ENCODE measurements at places on chromosomes 7 and 10. TPM values are rescaled to one million over a fixed set of nuclear protein-coding genes. Genes with fewer than 3 reads are reported as not detected.
A peak's percentile ranks its signal among the peaks of the same experiment; 100 is the strongest.

GRCh38 chr10:20809631-20810030 is 87.5 kb downstream of the NEBL start:
- DNase-seq, result no peak

GRCh38 chr10:112738606-112739591 is 211.1 kb upstream of the TCF7L2 start:
- DNase-seq, result no peak

- DNase-seq, result no peak
Observed at GRCh38 chr7:73817121-73817520, 13.7 kb upstream of the CLDN4 start.

DNA sequence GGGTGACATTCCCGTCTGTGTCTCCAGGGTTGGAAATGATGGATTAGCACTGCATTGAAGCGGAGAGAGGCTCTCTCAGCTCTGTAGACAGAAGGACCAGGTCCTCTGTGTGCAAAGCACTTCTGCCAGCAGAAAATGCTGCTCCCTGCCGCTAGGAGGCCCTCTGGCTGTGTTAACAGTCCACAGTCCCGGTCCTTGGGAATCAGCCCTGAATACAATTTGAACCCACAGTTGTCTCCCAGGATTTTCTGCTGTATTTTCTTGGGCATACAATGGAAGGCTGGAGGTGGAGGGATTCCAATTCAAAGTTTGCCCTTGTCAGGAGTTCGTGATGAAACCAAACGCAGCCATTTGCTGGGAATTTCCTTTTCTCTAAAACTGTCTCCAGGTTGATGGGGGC is 205.2 kb downstream of the GLRX3 start:
- no peak for DNase-seq

DNA sequence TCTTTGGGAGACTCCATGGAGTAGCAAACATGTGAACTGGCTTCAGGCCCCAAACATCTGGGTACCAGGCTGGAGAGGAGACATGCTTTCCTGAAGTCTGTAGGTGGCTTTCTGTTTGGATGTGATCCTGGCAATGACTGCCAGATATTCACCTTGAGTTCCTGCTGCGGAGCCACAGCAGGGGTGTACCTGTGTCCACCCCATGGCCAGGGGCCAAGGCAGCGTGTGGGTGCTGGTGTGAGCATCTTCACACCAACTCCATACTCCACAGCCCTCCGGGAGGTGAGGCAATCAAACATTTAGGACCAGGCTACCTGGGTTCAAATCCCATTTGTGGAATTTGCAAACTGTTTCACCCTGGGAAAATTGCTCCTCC is 113.0 kb downstream of the ADCY1 start:
- DNase-seq, result no peak

GRCh38 chr10:88080213-88080612 is 216.8 kb downstream of the PTEN start:
- DNase-seq, result peak; percentile 92

- DNase-seq, result no peak
Observed at GRCh38 chr7:39017369-39017915, 39.7 kb downstream of the POU6F2 start.

GRCh38 chr7:116540743-116541142 is 15.9 kb downstream of the CAV1 start:
- no peak for DNase-seq

GRCh38 chr10:114278884-114279191 is 39.8 kb downstream of the VWA2 start:
- DNase-seq, result no peak

DNA sequence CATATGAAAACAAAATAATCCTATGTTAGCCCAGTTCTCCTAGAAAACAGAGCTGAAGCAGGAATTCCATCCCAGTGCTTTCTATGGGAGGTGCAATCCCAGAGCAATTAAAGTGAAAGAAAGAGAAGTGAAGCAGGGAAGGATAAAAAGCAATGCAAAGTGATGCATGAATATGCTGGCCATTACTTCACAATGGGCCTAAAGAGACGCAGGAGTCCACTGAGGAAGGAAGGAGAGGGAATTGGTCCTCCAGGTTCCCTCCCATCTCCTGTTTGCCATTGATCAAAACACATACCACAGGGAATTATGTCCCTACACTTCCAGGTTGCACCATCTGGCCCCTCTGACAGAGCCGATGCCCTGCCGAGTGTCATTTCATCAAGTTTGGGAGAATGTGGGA is 392.2 kb upstream of the NFE2L3 start:
- DNase-seq, result no peak

DNA sequence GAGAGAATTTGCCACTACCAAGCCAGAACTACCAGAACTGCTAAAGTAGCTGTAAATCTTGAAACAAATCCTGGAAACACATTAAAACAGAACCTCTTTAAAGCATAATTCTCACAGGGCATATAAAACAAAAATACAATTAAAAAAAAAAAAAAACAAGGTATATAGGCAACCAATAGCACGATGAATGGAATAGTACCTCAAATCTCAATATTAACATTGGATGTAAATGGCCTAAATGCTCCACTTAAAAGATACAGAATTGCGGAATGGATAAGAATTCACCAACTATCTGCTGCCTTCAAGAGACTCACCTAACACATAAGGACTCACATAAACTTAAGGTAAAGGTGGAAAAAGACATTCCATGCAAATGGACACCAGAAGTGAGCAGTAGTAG is 17.2 kb downstream of the LMBR1 start:
- DNase-seq, result no peak

DNA sequence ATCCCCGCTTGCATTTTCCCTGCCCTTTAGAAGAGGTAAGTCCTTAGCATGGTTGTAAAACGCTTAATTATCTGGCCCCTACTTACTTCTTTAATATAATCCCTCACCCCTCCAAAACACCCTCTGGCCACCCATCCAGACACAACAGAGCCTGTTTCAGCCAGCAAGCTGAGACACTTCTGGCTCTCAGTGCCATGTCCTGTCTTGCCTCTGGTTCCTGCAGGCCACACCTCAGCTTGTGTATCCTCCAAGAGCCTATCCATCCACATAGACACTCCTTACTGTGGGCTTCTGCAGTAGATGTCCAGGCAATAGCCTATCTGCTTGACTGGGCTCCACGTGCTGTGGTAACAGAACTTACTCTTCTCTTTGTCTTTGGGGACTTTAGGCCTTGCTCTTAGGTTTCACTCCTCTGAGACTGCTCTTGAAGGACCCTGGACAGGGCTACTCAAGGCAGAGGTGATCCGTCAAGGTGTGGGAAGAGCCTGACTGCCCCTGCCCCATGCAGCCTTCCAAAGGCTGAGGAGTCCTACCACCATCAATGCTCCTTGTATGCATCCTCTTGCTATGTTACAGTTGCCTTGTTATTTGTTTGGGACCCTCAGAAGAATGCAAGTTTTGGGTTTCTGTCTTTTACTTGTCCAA is 149.9 kb downstream of the CHN2 start:
- no peak for DNase-seq

DNA sequence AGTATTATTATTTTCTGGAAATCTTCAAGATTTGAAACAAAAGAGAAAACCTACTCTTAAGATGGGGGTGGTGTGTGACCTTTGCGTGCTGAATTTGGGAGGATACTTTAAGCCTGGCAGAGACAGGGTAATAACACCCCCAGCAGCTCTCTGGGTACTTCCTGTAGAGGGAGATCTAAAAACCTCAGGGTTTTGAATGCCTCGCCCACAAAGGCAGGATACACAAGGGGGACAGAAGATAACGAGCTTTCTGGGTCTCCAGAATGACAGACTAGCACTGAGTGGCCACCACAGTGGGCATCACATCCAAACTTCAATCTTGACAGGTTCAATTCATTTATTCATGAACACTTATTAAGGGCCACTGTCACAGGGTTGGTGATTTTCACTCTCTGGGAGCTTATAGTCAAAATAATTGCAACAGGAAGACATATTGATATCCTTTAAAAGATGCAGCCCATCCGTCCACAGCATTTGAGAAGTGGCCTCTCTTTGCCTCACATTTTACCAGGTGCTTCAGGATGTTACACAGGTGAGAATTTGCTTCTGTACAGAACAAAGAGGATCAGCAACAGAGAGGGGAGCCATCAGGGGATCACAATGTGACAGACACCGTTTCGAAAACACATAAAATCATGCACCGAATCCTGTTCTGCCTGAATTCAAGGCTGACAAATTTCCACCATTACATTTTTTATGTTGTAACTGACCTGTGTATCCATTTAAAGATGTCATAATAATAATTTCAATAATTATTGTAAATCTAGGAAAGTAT is 14.3 kb downstream of the CPA1 start:
- no peak for DNase-seq

DNA sequence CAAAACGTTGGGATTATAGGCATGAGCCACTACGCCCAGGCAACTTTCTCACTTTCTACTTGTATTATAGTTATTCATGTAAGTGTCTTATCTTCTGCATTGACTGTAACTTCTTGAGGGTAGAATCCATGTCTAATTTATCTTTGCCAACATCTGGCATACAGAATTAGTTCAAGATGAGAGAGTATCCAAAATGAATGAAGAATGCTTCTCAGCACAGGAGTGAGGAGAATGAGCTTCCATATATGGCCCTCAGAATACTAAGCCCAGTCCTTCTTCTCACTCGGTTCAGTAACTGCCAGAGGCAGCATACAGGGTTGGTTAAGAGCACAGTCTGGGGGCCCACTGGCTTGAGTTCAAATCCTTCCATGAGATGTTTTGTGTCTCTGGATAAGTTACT is 75.0 kb upstream of the LRRC17 start:
- DNase-seq, result no peak

- no peak for DNase-seq
Observed at GRCh38 chr7:155293721-155294510, 3.8 kb upstream of the INSIG1 start.

DNA sequence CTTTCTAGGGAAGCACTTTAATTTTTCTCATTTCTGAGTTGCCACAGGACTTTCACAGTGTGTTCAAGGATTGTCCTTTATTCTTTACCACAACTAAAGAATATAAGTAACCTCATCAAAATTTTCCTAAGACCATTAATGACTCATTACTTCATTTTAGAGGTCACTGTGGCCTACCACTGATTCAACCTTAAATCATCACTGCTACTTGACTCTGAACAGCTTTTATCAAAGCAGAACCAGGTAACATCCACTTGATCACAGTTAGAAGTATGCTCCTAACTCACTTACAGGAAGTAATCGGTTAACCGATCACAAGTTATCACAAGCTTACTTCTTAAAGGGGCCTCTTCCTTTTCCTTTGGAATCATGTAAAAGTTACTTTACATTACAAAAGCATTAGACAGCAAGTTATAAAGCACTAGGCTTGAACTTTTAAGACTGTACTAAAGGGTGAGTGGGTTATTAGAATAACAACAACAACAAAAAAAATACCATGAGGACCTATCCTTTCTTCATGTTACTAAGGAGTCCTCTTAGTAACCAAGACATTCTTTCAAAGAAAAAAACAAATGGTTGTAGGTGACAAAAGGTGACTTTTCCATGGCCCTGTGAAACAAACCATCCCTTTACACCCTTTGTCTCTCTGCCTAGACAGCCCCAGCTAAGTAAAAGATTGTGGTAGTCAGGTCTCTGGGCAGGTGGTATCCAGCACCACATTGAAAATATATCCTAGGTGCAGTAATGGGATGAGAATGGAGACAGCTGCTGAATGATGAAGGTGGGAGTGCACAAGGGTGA is 40.0 kb upstream of the PDK4 start:
- DNase-seq, result no peak

- no peak for DNase-seq
Observed at GRCh38 chr7:55099066-55099820, 80.4 kb downstream of the EGFR start.

- peak; percentile 32 for DNase-seq
Observed at GRCh38 chr7:138799336-138800000, 1.5 kb upstream of the ATP6V0A4 start.

GRCh38 chr10:72598769-72599701 is 26.8 kb downstream of the MICU1 start:
- DNase-seq, result no peak

DNA sequence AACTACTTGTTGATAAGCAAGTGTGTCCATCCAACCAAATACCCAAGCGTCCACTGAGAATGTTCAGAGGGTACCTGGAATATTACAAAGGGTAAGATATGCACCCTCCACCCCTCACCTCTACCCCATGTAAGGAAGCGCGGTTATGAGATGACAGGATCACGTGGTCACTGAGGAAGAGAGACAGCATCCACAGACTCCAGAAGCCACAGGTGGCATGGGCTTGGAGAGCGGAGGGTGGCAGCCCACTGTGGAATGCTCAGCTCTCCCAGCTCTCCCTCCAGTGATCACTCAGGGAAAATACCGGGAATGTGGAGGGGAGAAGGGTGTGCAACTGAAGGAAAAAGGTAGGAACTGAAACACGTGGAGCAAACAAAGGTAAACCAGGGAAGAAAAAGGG is 25.7 kb downstream of the SFMBT2 start:
- DNase-seq, result no peak

The SNX10 gene
- total RNA-seq, result 17.9 TPM

The HKDC1 gene
- 52.3 TPM for total RNA-seq

The DENND2A gene
- 0.75 TPM for total RNA-seq

The CPEB3 gene
- total RNA-seq, result 0.09 TPM

The FAM25G gene
- total RNA-seq, result not detected

The EPO gene
- not detected for total RNA-seq

The LRRC17 gene
- not detected for total RNA-seq

The NUTM2E gene
- total RNA-seq, result not detected

The DNAJC30 gene
- 10.7 TPM for total RNA-seq

All from Caki2 (cell line).